Fibroblast of skin of left biceps (primary cell): ENCODE measurements at places on chromosomes 3 and 15.

DNA sequence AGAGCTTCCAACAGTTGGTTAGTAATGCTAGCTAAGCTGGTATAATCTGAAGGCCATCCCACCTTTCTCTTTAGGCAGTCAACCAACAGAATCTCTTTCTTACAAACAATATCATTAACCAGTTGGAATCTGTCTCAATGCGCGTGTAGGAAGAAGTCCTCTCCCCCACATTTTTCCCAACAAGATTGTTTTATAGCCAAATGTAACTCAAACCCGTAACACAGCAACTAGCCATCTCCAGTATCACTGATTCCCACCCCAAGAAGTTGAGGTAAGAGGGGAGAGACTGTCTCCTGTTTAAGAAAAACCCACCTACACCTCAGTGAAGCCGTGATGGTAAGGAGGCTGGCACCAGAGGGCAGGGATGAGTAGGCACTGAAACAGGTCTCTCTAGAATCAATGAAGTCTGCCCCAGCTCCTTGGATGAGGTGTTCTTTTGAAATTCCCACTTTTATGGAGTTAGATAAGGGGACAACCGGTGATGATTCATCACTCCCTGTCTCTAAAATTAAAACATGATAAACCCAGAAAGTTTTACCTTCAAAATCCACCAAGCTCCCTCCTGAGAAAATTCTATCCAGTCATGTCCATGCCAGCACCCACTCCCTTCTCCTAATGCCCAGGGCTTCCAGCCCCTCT is 30.9 kb downstream of the CDC25A start:
- DNase-seq: no peak

DNA sequence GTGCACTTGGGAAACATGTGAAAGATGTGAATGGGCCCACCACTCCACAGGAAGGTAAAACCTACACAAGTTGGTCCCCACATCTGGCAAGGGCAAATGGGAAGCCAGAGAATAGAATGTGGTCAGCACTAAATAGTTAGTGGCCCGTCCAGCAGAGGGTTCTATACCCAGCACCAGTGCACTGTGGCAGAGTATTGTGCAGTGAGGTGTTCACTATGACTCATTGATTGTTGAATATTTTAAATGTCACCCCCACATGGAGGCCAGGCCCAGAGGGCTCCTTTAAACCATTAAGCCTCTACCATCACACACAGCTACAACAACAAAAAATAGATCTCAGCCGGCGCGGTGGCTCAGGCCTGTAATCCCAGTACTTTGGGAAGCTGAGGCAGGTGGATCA is 11.7 kb downstream of the FRMD5 start:
- DNase-seq: no peak

GRCh38 chr3:146159037-146159436 is 1.9 kb downstream of the PLOD2 start:
- DNase-seq: no peak

GRCh38 chr3:55322638-55323037 is 164.5 kb downstream of the WNT5A start:
- no peak for DNase-seq

- DNase-seq: no peak
These were observed 227.3 kb downstream of the CACNA2D3 start for GRCh38 chr3:54349691-54350090.

- no peak for DNase-seq
These were observed 3.7 kb upstream of the CPA3 start for GRCh38 chr3:148861277-148861869.

DNA sequence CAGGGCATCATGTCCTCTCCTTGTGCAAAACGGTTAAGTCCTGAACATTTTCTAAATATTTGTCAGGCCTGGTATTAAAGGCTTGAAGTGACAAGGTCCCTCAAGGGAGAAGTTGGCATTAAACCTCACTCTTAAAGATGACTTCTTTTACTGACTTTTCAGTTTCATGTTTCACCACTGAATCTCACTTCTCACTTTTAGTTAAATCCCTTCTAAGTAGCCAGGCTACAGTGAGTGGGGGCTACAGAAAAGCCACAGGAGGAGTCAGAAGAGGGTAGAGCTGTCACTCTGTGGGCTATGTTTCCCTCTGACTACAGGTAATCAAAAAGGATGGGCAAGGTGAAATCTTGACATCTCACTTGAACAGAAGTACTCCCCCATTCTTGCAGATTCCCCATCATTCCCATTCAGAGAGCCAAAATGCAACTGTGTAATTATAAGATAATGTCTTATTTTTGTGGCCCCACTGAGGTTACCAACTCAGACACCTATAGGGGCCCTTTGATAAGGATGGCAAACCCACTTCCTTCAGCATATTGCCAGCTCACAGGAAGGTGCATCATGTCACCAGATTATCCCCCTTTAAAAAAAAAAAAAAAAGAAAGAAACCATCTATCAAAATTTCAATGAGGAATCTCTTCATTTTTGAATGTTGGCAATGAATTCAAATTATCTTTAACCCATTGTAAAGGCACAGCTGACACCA is 790.1 kb upstream of the CFAP20DC start:
- DNase-seq: no peak

- DNase-seq: no peak
These were observed 81.6 kb upstream of the RPL32 start for GRCh38 chr3:12922881-12923431.

- DNase-seq: no peak
These were observed 659.3 kb downstream of the NAALADL2 start for GRCh38 chr3:175518459-175518858.

DNA sequence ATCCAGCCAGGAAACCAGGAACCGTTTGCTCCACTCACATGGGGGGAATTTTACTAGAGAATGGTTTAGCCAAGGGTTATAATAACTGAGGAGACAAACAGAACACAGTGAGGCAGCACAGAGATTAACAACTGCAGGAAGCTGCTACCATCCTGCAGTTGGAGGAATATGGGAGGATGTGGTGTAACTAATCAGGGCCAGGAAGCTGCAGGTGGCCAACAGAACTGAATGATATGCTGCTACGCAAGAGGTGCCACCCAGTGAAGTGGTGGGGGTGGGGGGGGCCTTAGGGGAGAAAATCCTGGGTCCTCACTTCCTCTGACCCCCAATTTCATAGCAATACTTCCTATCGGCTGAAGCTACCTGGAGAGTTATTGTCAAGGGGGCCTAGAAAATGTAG is 306.4 kb upstream of the STT3B start:
- no peak for DNase-seq

- DNase-seq: no peak
These were observed 6.3 kb upstream of the SMAD3 start for GRCh38 chr15:67059127-67059553.

DNA sequence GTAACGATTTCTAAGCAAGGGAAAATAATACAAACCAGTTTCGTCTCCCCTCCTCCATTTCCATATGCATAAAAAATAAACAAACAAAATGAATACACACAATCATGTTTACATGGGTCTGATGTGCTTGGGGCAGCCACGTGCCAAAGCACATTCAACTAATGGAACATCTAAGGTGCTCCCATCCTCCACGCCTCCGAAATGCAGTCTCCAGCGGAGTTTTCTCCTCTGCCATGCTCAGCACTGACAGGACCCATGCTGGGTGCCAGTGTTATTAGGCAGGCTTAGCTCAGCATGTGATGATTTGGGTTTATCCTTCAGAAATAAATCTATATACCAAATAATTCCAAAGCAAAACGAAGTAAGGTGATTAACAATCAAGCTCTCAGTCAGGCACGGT is 337.3 kb upstream of the ATP10A start:
- DNase-seq: no peak

- DNase-seq: no peak
These were observed 49.7 kb downstream of the SLC6A6 start for GRCh38 chr3:14451844-14452739.

GRCh38 chr3:156837115-156837514 is 11.0 kb downstream of the LEKR1 start:
- no peak for DNase-seq

DNA sequence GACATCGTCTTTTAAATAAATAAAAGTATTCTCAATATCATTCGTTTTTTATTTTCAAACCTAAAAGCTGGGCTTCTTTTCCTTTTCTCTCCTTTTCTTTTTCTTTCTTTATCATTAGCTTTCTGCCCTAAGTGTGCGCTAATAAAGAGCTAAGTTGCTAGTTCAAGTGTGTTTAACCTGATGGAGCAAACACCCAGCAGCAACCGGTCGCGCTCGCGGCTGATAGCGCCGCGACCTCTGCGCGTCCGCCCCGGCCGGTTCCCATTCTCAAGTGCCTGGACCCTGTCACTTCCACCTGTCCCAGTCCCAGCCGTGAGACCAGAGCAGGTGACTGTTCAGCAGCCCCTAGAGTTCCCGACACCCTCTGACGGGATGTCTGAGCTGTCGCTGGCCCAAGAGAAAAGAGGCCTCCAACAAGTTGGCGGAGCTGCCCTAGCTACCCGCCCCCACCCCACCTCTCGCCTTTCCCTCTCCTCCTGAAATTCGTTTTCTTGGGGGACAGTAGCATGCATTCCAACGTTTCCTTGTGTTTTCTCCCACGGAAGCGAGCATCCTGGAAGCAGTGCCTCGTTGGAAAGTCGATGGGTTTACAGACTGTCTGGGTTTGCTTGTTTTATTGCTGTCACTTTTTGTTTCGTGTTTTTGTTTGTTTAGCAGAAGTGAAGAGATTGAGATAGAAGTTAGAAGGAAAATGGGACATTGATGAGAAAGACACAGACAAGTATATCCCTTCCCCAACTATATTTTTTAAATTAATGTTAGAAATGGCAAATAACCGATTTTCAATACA is 3.1 kb upstream of the MECOM start:
- DNase-seq: no peak

DNA sequence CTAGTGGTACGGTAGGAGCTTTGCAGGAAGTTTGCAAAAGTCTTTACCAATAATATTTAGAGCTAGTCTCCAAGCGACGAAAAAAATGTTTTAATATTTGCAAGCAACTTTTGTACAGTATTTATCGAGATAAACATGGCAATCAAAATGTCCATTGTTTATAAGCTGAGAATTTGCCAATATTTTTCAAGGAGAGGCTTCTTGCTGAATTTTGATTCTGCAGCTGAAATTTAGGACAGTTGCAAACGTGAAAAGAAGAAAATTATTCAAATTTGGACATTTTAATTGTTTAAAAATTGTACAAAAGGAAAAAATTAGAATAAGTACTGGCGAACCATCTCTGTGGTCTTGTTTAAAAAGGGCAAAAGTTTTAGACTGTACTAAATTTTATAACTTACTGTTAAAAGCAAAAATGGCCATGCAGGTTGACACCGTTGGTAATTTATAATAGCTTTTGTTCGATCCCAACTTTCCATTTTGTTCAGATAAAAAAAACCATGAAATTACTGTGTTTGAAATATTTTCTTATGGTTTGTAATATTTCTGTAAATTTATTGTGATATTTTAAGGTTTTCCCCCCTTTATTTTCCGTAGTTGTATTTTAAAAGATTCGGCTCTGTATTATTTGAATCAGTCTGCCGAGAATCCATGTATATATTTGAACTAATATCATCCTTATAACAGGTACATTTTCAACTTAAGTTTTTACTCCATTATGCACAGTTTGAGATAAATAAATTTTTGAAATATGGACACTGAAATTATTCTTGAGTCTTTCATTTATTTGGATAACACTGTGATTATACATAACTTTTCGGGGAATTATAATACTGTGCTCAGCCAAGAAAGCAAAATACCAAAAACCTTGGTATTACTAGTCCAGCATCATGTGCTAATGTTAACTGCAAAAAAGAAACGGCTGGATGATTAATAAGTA is 2.2 kb downstream of the SOX2 start:
- no peak for DNase-seq

DNA sequence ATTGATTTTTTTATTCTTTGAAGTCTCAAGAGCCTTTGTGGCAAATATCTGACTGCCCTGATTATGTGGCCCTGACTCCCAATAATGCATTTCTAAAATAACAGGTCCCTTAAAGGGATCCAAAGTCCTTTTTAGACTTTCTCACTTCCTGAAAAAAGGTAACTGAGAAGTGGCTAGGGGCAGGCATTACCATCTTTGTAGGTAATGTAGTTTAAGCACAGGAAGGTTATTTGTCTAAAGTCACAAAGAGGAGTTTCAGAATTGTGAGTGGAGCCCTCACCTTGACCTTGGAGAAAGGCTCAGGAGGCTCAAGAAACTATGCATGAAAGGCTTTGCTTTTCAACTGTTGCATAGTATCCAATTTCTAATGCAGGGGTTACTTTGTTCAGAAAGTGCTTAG is 142.9 kb upstream of the MRPL3 start:
- DNase-seq: no peak

- DNase-seq: no peak
These were observed 3.9 kb upstream of the PLCH1 start for GRCh38 chr3:155748611-155749365.

DNA sequence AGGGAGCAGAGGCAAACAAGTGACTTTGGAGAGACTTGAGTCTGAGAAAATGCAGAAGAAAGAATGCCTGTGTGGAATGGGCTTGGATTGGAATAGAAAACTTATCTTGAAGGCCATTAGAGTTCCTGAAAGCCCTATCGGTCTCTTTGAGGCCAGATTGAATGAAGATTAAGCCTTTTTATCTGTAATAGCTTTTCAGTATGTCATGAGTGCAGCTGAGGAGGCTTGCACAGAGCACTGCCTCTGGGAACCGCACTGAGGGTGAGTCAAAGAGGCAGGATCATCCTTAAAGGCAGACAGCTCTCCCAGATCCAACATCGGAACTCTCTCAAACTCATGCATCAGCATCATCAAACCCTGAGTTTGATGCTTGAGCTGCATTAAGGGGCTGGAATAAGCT is 515.2 kb downstream of the NTRK3 start:
- no peak for DNase-seq

GRCh38 chr3:119604878-119605277 is 7.2 kb downstream of the PLA1A start:
- peak; percentile 32 for DNase-seq

GRCh38 chr3:29759411-29760225 is 478.7 kb downstream of the RBMS3 start:
- DNase-seq: no peak
